Cortex of kidney (tissue), 1 donor: ENCODE measurements at places on chromosomes 2 and 18.

GRCh38 chr2:157204401-157204800, 53.1 kb upstream of the GALNT5 start:
- no peak for DNase-seq

DNA sequence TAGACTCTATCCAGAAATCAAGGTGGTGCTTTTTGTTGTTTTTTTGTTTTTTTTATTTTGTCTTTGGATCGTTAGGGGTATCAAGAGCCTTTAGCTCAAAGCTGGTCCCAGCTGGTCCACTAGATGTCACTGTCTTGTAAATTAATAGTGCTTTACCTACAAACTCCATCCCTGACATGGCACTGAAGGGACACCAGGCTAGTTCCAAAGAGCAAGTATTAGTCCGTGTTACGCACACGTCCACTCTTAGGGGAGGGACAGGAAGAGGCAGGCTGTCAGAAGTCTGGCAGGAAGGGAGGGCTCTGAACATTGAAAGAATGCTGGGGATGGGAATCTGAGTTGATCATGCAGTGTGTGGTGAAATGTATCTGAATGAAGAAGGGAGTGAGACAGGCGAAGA, 85.9 kb upstream of the CCBE1 start:
- no peak for DNase-seq

GRCh38 chr18:13501891-13502290, 224.5 kb downstream of the FAM210A start:
- DNase-seq: no peak

DNA sequence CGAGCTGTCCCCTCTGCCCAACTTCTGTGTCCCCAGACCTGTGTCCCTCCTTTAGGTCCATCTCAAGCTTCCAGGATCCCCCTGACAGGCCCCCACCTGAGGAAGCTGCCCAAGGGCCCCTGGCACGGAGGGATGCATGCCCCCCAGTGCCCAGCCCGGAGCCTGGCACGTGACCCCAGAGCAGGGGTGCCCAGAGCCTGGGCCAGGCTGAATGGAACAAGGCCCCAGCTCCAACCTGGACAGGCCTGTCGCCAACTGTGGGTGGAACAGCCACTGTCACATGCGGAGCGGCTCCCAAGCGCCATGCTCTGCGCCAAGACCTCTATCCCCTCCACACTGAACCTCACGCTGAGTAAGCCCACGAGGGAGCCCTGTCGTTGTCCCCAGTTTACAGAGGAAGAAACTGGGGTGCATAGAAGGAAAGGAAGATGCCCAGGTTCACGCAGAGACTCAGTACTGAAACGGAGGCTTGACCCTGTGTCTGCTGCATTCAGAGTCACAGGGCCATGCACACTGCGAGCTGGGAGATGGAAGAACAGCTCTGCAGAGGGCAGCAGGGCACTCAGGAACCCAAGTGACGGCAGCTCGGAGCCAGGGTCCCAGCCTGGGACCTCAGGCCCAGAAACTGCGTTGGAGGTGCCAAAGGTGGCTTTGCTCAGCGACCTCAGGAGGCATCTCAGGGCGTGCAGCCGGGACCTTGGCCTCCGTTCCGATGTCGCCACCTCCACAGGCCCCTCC, 5.5 kb upstream of the ECEL1 start:
- no peak for DNase-seq

DNA sequence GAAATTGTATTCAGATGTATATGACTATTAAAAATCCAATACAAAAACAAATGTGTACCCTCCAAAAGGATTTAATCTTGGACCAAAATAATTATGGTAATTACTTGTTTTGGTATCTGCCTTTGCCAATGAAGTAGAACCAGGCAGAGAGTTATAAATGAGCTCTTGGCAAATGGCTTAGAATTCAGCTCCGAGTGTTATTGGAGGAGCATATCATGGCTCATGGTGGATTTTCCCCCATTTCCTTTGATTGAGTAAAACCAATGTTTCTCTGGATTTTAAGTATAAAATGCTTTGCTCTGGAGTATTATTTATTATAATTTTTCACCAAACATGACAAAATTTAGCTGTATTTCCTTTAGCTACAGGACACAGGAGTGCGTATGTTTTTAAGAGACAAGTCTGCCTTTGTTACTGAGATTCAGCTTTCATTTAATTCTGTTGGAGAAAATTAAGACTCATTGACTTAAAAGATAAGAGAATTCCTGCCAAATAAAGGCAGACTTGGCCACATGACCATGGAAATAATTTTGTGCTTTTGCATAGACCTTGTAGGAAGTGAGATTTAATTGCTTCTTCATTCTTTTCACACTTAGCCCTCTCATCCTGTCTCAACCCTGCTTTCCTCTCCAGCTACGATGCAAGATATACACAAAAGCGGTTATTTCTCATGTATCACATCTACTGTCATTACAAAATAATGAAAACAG, 281.0 kb upstream of the SOX11 start:
- DNase-seq: no peak

GRCh38 chr2:120892967-120893667, 157.4 kb downstream of the GLI2 start:
- no peak for DNase-seq

- DNase-seq: no peak
Measured at GRCh38 chr2:199862788-199863187, 11.8 kb upstream of the FTCDNL1 start.

- DNase-seq: no peak
Measured at GRCh38 chr2:178650554-178650953, 156.7 kb downstream of the TTN start.

- DNase-seq: no peak
Measured at GRCh38 chr2:69151931-69152330, 139.0 kb downstream of the ANTXR1 start.

GRCh38 chr2:1461507-1462390, 48.5 kb downstream of the TPO start:
- DNase-seq: no peak

DNA sequence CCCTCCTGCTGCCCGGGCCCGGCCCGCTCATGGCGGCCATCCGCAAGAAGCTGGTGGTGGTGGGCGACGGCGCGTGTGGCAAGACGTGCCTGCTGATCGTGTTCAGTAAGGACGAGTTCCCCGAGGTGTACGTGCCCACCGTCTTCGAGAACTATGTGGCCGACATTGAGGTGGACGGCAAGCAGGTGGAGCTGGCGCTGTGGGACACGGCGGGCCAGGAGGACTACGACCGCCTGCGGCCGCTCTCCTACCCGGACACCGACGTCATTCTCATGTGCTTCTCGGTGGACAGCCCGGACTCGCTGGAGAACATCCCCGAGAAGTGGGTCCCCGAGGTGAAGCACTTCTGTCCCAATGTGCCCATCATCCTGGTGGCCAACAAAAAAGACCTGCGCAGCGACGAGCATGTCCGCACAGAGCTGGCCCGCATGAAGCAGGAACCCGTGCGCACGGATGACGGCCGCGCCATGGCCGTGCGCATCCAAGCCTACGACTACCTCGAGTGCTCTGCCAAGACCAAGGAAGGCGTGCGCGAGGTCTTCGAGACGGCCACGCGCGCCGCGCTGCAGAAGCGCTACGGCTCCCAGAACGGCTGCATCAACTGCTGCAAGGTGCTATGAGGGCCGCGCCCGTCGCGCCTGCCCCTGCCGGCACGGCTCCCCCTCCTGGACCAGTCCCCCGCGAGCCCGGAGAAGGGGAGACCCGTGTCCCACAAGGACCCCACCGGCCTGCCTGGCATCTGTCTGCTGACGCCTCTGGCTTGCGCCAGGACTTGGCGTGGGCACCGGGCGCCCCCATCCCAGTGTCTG, 767 bp downstream of the RHOB start:
- DNase-seq: no peak

DNA sequence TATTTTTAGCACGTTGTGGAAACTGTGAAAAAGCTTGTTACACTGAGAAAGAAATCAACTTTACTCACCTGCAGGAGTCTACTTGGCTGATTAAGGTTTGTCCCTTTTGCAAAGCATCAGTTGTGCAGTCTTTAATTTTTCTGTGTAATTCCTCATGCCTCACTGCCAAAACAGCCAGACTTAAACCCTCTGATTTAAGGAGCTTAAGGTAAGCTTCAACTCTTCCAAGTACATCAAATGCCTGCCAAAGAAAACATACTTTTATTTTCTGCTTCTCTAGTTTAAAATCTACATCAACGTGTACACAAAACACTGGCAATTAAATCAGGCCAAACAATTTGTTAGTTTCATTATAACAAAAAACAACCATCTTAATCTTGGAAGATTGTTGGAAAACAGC, 98.0 kb upstream of the TTN start:
- no peak for DNase-seq

DNA sequence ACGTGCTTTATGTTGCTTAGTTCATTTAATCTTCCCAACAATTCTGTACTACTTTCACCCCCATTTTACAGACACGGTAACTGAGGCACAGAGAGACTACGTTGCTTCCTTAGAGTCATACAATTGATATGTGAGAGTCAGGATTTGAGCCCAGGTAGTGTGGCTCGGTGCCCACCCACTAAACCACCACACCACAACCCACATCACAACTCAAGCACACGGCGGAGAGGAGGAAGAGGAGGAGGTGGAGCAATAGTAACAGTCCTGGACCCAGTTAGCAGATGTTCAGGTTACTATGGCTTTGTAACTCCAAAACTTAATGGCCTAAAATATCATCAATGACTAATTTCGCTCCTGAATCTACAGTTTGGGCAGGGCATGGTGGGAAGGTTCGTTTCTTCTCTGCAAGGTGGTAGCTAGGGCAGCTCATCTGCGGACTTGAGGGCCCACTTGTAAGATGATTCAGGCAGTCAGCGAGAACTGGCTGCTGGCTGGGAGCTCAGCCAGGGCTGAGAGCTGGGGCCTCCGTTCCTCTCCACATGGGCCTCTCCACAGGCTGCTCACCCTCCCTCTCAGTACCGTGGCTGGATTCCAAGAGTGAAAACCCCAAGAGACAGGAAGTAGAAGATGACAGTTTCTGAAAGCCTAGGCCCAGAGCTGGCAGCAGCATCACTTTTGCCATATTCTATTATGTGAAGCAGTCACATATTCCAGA, 167.1 kb downstream of the ZFP36L2 start:
- no peak for DNase-seq

- no peak for DNase-seq
Measured at GRCh38 chr2:39325966-39326365, 82.2 kb upstream of the CDKL4 start.

GRCh38 chr2:216799873-216800431, 59.9 kb downstream of the TNP1 start:
- DNase-seq: no peak

GRCh38 chr2:42614838-42615237, 46.4 kb downstream of the MTA3 start:
- DNase-seq: no peak

- DNase-seq: no peak
Measured at GRCh38 chr18:598124-598589, 1.4 kb downstream of the CLUL1 start.

DNA sequence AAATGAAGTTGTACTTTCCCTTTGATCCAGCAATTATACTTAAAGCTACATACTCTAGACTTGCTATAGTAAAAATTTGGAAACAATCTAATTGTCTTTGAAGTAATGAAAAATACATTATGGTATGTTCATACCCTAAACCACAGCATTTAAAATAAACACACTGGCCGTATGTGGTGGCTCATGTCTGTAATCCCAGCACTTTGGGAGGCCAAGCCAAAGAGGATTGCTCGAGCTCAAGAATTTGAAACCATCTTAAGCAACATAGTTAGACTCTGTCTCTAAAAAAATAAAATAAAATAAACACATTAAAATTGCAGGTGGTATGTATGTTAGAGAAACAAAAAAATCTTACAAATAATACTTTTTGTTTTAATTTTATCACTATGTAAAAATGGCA, 208.1 kb upstream of the KLHL14 start:
- DNase-seq: no peak

DNA sequence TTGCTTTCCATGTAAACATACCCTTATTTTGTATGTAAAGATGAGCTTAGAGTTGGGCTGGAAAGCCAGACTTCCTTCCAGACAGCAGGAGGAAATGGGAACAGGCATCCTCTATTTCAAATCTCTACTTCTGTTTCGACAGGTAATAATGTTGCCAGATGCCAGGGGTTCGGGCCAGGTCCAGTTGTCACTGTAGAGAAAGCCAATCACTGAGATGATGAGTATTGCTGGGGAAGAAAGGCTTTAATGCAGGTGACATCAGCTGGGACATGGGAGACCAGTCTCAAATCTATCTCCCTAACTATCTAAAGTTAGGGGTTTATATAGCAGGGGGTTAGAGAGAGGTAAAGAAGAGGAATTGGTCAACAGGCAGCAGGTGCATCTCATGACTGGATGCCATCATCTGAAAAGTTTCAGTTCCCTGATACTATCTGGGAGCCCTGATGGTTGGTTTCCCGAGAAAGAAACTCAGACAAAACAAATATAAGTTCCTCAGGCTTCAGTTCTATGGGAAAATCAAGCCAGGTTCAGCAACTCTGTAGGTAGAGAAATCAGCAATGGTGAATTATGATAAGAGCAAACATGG, 9.3 kb upstream of the MTCL1 start:
- no peak for DNase-seq

DNA sequence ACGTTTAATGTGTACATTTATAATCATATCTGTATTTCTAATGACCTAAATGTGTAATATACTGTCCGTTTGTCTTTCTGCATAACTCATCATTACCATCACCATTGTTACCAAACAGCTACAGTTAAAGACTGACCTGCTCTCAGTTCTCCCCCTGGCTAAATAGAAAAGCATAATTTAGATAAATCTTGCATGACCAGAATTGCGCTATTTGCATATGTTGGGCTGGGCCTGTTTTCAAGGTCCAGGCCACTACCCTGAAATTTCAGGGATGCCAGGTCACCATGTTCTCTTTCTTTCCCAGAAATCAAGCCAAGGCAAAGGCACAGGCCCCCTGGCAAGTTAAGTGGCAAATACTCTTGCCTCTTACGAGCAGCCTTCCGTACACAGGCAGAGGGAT, 78.4 kb downstream of the MARCHF4 start:
- DNase-seq: no peak

- no peak for DNase-seq
Measured at GRCh38 chr18:39751921-39752320, 2186.3 kb upstream of the CELF4 start.

DNA sequence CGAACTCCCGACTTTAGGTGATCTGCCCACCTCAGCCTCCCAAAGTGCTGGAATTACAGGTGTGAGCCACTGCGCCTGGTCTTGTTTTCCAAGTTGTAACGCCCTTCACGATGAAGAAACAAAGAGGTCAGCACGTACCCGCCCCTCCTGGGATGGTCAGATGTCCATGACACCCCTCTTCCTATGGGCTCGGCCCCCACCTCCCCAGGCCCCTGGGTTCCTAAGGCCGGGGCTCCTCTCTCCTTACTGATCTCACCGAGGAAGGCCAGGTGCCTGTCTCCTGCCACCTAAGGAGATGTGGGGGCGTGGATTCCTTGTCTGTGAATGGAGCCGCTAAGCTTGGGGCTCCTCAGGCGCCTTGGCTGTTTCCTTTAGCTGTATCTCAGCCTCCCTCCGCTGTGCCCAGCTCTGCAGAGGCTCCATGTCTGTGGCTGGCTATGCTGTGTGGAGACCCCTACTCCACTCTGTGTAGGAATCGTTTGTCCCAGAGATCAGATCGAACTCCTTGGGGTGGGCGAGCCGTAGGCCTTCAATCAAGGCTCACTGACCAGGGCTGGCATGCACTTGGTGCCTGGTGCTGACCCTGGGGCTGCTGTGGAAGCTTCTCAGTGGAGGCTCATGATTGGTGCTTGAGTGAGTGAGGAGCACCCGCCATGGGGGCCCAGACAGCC, 8.8 kb downstream of the COLEC11 start:
- no peak for DNase-seq

GRCh38 chr2:208984376-208985090, 439.3 kb upstream of the MAP2 start:
- no peak for DNase-seq
